ENCODE measurements at places on chromosomes 5 and 9.

DNA sequence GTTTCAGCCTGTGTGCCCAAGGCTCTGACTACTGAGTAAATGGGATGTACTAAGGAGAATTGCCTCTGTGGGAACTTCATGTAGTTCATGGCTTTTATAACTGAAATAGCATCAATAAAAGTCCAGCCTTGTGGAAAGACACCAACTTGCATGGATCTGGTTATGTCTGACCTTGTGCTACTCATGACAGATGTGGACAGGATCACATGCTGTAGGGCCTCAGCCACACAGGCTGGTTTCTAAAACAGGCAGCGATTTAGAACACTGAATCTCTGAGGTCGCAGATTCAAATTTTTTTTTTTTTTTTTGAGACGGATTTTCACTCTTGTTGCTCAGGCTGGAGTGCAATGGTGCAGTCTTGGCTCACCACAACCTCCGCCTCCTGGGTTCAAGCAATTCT is 66.5 kb upstream of the SPIN1 start:
- DNase-seq = no peak

DNA sequence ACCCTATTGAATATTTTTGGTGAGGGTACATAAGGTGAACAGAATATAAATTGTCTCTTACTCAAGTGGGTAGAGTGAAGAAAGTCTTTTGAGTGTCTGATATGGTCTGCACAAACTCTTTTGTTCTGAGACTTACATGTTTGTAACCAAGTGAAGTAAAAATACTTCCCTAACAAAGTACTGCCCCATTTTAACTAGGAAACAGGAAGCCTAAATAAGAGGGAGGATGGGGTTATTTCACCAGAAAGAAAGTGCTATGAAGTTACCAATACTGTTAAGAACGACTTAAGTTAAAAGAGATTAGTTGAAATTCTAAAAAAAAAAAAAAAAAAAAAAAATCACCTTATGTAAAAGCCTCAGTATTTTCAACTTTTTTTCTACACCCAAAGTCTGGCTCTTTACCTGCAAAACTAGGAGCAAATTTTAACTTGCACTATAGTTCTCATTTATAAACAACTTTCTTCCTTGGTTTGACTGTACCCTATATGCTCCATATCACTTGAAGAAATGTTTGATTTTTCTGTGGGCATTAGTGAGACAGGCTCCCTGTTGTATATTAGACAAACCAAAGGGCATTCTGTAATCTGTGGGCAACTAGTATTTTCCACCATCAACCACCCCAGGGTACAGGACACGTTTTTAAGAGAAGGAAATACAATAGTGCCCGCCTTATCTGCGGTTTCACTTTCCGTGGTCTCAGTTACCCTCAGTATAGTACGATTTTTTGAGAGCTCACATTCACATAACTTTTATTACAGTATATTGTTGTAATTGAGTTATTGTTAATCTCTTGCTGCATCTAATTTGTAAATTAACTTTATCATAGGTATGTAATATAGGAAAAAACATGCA is 127.7 kb downstream of the NR3C1 start:
- no peak for DNase-seq

DNA sequence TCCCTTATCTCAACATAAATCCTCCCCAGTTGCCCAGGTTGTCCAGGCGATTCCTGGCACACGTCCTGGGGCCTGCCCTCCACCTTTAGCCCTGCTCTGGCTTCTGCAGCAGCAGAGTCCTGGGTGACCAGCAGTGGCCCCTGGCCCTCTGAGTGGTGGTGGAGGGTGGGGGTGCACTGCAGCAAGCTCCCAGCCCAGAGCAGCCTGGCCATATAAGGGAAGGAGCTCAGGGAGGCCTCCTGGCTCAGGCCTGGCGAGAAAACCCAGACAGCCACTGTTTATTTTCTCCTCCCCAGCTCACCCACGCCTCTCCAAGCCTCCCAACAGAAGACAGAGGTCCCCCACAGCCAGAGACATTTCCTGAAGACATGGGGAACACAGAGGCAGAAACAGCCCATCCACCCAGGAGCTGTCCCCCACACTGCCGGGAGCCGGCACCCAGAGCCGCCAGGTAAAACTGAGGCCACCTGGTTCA is 44.7 kb upstream of the IL17B start:
- no peak for DNase-seq

DNA sequence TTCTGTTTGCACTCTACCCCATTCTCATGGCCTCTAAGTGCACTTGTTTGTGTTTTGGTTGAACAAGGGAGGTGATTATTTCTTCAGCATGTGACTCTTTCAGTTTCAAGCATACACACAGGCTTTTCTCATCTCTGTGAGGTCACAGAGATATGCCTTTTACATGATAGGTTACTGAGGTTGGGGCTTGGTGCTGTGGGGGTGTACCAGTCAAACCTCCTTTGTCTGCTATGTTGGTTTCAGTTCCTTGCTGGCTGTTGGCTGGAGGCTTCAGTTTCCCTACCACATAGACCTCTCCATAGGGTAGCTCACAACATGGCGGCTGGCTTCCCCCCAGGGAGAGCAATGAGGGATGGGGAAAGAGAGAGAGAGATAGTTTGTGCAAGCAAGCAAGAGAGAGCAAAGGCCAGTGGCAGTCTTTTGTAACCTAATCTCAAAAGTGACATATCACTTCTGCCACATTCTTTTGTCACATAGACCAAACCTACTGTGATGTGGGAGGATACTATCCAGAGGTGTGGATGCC is 96.7 kb upstream of the SEMA6A start:
- DNase-seq = no peak

DNA sequence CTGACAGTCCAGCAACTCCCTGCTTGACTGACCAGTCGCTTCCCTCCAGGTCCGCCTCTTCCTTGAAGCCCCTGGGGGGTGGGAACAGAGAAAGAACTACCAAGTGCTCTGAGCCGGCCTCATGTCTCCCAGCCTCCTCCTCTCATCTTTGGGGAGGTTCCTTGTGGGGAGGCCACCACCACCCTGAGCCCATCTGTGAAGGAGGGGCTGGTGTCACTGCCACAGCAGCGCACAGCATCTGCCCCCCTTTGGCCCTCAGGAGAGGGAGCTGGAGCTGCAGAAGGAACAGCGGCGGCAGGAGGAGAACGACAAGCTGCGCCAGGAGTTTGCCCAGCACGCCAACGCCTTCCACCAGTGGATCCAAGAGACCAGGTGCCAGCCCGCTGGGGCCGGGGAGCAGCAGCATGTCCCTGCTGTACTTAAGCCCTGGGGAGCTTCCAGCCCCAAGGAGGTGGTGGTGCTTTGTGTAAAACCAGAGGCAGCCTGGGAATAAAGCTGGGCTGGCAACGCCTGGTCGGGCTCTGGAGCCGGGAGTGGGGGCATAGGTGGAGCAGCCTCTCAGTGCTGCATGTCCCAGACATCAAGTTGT is 29.4 kb downstream of the DYNC2I2 start:
- no peak for DNase-seq

DNA sequence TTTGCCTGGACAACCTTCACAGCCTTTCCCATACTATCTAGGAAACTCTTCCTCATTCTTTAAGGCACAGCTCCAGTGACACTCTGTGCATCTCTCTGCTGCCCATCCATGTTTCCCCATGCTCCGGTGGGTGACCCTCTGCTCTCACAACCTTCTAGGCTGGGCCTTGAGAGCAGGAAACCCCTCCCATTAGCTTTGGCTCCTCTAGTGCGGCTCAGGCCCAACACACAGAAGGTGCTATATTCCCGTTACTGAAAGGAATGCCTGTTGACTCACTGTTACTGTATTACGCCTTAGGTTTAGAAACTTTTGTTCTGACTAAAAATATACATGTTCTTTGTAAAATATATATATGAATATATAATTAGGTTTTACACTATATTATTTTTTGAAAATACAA is 8.1 kb upstream of the CCL28 start:
- DNase-seq = no peak

- DNase-seq = no peak
Measured at GRCh38 chr5:75037106-75037505, 15.3 kb downstream of the GCNT4 start.

DNA sequence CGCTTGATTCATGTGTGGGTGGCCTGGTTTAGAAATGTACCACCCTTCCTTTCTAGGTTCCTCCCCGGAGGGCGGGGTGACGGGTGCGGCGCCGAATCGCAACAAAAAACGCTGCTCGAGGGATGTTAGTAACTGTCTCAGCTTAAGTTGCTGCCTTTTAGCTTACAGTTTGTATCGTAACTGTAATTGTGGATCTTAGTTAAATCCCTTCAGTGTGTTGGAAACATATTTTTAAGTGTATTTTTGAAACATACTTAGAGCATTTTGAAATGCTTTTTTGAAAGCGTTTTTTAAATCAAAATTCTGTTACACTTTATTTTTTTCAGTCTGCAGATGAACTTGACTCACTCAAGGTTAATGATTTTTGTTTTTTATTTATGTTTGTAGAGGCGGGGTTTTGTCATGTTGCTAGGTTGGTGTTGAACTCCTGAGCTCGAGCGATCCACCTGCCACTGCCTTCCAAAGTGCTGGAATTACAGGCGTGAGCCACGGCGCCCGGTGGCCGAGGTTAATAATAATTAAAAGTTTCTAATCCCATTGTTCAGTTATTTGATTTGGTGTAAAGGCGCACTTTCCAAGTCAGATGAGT is 997 bp upstream of the CHD1 start:
- DNase-seq = no peak

DNA sequence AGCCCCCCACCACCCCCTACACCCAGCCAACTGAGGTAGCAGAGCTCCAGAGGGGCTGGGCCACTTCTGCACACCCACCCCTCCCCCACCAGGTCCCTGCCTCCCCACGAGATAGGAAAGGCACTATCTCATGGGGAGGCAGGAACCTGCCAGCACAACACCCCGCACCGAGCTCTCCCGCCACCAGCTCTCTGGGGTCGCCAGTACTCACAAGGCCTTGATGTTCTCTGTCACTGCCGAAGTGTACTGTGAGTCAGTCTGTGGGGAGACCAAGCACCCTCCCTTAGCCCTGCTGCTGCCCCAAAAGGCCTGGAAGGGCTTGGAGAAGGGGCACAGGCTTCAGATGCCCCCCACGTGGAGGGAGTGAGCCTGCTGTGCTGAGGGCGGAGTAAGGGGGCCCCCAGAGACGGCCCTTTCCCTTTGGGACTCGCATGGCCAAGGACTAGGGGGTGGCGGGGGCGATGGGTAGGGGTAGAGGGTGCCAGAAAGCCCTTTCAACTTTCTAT is 5.9 kb downstream of the MGAT4B start:
- no peak for DNase-seq

- DNase-seq = no peak
Measured at GRCh38 chr5:123068368-123068938, 20.6 kb upstream of the PRDM6 start.

DNA sequence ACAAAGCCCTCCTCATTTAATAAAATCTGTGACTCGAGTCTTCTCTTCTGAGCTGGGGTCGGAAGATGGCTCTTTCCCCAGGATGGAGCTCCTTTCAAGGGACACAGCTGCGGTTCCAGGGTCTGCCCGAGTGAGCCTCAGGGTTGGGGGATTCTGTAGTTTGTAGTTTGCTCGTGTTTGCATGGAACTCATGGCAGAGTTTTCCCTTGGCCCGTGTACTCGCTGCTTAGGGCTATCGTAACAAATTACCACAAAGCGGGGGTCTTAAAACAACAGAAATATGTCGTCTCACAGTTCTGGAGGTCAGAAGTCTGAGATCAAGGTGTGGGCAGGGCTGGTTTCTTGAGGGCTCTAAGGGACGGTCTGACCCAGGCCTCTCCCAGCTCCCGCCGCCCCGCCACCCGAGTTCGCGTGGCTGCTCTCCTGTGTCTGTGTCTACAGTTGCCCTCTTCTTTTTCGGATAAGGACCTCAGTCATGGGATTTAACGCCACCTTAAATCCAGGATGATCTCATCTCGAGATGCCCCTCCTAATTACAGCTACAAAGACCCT is 13.9 kb upstream of the LPCAT1 start:
- DNase-seq = no peak

- DNase-seq = no peak
Measured at GRCh38 chr5:136242611-136243010, 49.6 kb upstream of the SMIM32 start.

GRCh38 chr5:112681481-112681908 is 56.2 kb upstream of the APC start:
- no peak for DNase-seq

DNA sequence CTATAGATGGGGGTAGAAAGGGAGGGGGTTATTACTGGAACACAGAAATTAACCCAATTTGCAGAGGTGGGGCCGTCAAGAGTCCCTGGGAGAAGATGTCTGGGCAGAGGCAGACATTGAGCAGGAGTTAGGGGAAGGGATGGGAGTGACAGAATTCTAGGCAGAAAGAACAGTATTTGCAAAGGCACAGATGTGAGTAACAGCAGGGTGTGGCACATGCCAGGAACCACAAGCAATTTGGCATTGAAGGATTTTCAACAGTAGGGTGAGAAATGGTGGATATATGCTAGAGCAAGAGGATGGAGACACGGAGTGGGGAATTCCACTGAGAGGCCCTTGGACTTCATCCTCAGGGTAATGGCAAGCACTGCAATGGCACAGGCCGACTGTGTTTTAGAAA is 71.6 kb upstream of the FRRS1L start:
- no peak for DNase-seq

- DNase-seq = no peak
Measured at GRCh38 chr5:104734046-104734445, 1171.5 kb upstream of the NUDT12 start.

- no peak for DNase-seq
Measured at GRCh38 chr5:81948349-81948748, 23.5 kb upstream of the ATG10 start.
